ENCODE measurements at places on chromosomes 2 and 18.
A peak's percentile ranks its signal among the peaks of the same experiment; 100 is the strongest.

DNA sequence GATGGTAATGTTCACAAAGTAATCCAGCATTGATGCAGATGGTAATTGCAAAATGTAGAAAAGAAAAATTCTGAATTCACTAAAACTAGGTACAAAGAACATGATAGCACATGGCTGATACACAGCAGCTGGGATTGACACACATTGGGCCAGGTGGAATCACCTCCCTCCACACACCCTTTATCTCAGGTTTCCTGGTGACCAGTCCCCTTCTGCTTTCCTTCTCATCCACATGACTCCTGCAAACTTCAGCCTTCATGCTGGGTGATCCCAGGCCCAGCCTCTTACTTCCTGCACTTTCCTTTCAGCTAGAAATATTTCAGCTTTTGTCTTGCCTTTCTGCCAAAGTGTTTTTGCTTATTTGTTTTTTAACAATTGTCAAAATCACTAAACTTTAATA, 246.9 kb downstream of the LNPK start:
- no peak for DNase-seq

GRCh38 chr2:28653892-28654662, 97.6 kb upstream of the PPP1CB start:
- no peak for DNase-seq

DNA sequence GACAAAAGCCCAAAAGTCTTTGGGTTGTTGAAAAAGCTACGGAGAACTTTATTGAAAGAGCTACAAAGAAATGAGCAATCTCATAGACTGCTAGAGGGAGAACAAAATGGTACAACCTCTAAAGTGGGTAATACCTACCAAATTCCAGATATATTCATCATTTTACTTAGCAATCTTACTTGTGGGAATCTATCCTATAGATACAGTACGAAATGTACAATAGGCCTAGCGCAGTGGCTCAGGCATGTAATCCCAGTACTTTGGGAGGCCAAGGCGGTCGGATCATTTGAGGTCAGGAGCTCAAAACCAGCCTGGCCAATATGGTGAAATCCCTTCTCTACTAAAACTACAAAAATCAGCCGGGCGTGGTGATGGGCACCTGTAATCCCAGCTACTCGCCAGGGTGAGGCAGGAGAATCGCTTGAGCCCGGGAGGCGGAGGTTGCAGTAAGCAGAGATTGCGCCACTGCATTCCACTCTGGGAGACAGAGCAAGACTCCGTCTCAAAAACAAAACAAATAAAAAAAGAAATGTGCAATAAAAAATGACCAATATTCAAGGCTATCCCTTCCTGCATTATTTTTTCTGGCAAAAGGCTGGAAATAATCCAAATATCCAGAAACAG, 10.1 kb downstream of the EXOC6B start:
- DNase-seq, result no peak

- no peak for DNase-seq
These were observed 12.3 kb downstream of the ARL6IP6 start for GRCh38 chr2:152730591-152731333.

DNA sequence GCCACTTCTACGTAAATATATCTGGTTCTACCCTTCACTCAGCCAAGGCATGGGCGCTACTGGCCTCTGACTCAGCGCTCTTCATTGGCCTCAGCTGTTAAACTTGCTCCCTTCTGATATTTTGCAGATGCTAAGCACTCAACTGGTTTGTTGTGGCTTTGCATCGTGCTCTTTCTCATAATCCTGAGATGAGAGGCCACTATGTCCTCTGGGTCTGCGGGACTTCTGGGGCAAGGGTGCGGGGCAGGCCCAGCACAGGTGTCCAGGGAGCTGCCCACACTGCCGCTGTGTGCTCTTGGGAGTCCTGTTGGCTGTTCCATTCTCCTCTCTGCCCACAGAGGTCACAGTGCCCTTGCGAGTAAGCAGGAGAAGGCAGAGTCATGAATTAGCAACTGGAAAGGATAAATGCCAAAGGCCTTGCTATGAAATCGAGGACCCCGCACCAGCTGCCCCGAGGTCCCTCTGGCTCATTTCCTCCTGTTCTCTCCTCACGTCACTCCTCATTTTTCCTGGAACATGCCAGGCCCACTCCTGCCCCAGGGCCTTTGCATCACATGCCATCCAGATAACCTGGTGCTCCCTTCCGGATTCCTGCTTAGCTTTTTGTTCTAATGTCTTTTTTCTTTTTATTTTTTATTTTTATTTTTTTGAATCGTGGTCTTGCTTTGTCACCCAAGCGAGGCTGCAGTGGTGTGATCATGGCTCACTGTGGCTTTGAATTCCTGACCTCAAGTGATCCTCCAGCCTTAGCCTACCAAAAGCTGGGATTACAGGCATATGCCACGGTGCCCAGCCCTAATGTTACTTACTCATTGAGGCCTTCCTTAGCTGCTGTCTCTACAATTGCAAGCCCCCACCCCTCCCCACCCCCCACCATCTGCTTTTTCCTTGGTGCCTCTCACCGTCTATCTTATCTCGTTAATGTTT, 34.9 kb upstream of the MAT2A start:
- peak; percentile 62 for DNase-seq

GRCh38 chr2:170229744-170230143, 51.8 kb downstream of the MYO3B start:
- no peak for DNase-seq

GRCh38 chr2:236718207-236718992, 148.8 kb downstream of the ACKR3 start:
- no peak for DNase-seq

- no peak for DNase-seq
These were observed 278.3 kb upstream of the CYP26B1 start for GRCh38 chr2:72425996-72426395.

DNA sequence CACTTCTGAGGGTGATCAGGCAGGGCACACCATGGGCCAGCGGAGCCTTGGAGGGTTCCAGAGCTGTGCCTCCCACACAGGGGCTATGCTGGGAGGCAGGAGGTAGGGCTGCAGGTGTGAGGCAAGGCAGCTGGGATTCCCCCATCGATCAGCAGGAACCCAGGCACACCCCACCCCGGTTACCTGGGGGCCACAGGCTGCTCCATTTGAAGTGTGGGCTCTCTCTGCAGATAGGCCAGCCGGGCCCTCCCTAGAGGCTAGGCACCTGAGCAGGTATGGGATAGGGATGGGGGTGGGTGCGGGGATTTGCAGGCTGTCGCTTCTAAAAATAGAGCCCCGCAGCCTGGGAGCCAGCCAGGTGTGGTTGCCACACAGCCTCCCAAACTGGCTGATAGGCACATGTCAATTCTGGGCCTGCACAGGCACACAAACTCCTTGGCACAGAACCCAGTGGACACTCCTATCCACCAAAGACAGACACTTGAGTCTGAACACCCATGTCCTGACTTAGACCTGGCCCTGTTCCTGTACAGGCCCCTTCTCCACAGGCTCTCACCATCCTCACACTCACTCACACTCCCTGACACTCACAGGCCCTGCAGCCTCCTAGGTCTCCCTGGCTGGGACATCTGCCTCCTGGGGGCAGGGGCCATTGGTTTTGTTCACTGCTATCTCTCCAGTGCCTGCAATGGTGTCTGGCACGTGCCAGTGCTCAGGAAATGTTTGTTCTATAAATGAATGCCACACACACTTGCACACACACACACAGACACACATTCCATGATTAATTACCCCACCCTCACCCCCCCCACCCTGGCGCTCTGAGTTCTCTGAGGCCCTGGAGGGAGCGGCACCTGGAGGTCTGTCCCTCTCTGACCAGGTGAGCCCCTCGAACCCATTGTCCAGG, 73.4 kb downstream of the ZFP36L2 start:
- DNase-seq, result no peak

GRCh38 chr2:31032475-31032874, 105.8 kb downstream of the GALNT14 start:
- no peak for DNase-seq

DNA sequence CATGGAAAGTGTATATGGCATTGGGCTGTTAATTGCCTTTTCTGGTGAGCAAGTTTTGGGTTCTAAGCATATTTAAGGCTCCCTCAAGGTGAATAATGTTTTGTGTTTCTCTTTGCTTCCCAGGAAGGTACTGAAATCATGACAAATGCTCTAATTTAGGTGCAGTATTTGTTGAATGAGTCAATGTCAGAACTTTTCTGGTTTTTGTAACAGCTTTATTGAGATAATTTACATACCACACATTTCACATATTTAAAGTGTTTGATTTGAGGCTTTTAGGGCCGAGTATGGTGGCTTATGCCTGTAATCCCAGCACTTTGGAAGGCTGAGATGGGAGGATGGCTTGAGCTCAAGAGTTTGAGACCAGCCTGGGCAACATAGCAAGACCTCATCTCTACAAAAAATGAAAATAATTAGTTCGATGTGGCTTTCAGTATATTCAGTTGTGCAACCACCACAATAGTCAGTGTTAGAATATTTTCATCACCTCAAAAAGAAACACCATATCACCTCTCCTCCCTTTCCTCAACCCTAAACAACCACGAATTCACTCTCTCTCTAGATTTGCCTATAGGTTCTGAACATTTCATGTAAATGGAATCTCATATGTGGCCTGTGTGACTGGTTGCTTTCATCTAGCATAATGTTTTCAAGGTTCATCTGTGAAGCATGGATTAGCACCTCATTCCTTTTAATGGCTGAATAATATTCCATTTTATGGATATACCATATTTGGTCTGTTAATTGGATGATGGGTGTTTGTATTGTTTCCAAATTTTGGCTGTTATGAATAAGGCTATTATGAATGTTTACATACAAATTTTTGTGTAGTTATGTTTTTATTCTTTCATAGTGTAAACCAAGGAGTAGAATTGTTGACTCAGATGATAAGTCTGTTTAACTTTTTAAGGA, 54.9 kb downstream of the MGAT5 start:
- no peak for DNase-seq

- no peak for DNase-seq
These were observed 221.9 kb downstream of the DYSF start for GRCh38 chr2:71675296-71675695.

DNA sequence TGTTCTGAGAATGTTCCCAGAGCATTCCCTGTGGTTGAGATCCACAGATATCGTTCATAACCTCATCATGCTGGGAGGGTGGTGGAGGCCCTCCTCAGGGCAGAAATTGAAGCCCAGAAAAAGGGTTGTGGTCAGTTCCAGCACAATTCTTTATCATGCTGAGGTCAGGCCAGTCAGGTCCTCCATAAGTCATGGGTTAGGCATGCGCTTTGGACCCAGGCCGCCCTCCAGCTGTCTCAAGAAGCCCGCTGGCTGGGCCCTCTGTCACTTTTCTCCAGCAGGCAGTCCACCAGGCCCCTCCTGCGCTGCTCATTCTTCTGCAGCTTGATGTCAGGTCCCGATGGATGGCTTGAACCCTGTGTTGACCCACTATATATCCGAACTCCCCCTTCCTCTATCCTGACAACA, 151.1 kb upstream of the NT5C1B start:
- DNase-seq, result no peak

- no peak for DNase-seq
These were observed 571.9 kb upstream of the CNTNAP5 start for GRCh38 chr2:123453046-123453700.

- no peak for DNase-seq
These were observed 130.2 kb downstream of the DTNA start for GRCh38 chr18:34840256-34840826.

DNA sequence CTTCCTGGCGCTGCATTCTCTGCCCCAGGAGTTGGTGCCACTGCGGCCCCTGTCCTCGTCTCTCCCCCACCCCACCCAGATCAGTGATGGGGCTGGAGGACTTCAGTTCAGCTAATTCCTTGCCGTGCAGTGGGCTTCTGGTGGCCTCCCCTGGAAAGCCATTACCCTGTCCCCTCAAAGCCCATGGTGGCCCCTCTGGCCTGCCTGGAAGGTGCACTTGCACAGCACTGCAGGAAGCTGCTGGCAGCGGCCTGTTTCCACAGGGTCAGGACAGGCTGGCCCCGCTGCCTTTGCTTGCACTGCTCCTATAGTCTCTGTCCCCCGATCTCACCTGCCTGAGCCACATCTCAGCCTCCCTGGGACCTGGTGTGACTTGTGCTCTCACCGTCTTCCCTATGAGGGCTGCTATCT, 105.1 kb downstream of the USP40 start:
- DNase-seq, result no peak

DNA sequence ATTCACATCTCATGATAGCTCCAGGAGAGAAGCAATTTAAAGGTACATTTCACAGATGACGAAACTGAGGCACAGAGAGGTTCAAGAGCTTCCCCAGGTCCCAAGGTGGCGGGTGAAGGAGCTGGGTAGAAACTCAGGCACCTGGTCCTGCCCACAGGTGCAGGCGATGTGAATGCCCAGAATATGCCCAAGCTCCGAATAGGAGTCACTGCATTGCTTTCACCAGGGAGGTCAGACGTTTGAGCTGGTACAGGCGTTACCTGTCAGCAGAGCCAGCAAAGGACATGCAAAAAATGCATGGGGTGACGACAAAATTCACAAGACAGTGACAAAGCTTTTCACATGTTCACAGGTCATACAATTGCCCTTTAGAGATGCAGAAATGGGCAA, 247.9 kb downstream of the HDAC4 start:
- no peak for DNase-seq

- no peak for DNase-seq
These were observed 134.3 kb upstream of the HAAO start for GRCh38 chr2:42926434-42927333.

DNA sequence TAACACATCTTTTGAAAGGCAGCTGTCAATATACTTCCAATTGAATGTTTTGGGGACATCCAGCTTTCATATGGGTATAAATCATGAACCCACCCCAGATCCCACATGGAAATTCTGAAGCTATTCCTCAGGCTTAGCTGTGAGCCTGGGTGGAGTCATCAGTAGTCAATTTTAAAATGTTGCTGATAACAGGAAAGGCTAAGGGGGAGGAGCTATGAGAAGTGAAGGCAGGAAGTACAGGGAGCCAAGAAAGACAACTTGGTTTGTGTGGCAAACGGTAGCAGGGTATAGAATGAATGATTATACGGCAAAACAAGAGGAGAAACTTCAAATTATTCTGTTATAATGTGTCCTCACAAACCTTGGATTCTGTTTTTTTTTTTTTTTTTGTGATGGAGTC, 108.6 kb downstream of the QPCT start:
- DNase-seq, result no peak

- DNase-seq, result no peak
These were observed 1216.6 kb upstream of the PIK3C3 start for GRCh38 chr18:40738321-40738880.

DNA sequence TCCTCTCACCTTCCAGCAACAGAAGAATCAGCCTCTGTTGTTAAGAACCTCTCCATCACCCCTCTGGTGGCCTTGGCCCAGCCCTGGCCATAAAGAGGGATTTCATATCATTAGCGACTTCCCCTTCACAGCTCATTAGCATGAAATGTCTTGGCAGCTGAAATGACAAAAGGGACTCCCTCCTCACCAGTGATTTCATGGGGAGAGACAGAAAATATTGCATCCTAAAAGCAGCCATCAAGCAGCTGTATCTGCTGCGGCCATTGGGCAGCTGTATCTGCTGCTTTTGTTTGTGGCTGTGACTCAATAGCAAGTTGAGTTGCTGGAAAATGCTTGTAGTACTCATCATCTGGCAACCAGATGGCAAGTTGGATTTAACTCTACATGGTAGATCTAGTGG, 105.9 kb upstream of the RMDN2 start:
- DNase-seq, result peak; percentile 82

DNA sequence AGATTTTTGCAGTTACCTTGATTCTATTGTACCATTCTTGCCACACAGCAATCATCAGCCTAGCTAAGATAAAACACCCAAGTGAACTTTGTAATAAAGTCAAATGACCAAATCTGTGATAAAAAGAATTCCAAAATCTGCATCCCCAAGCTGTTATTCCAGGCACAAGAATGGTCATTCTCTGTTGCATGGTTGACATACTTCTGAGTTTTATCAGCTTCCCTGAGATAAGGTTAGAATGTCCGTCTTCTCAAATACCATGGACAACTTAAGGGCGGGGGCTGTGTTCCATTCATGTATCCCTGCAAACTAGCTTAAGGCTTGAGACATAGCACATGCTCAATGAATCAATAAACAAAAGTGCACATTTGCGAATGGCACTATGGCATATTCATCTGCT, 8.1 kb upstream of the BMP10 start:
- no peak for DNase-seq

All from BJ (cell line).